Heart left ventricle (tissue), 16 donors: ENCODE measurements at places on chromosomes 12 and 14.

- no peak for DNase-seq
Observed at GRCh38 chr14:59268011-59268410, 79.5 kb downstream of the DAAM1 start.

DNA sequence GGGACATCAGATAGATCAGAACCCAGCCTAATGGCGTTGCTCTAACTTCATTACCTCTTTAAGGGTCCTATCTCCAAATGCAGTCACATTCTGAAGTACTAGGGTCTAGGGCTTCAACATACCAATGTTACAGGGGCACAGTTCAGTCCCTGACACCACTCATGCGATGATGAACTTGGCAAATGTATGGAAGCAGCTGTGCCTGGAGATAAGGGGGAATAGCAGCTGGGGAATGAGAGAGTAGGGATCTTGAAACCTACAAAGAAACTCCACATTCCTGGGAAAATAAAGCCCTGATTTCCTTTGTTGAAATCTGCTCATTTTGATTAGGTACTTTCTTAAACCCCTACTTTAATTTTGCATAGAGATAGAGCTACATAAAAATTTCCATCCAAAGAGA is 20.5 kb upstream of the TMCC3 start:
- no peak for DNase-seq

GRCh38 chr12:11836282-11837151 is 187.0 kb downstream of the ETV6 start:
- peak; percentile 46 for DNase-seq

GRCh38 chr12:1826867-1827705 is 6.7 kb downstream of the LRTM2 start:
- DNase-seq = peak; percentile 44

GRCh38 chr12:76303365-76303764 is 44.9 kb downstream of the BBS10 start:
- DNase-seq = no peak

GRCh38 chr12:123270214-123271000 is 1.2 kb downstream of the CDK2AP1 start:
- DNase-seq = peak; percentile 51

DNA sequence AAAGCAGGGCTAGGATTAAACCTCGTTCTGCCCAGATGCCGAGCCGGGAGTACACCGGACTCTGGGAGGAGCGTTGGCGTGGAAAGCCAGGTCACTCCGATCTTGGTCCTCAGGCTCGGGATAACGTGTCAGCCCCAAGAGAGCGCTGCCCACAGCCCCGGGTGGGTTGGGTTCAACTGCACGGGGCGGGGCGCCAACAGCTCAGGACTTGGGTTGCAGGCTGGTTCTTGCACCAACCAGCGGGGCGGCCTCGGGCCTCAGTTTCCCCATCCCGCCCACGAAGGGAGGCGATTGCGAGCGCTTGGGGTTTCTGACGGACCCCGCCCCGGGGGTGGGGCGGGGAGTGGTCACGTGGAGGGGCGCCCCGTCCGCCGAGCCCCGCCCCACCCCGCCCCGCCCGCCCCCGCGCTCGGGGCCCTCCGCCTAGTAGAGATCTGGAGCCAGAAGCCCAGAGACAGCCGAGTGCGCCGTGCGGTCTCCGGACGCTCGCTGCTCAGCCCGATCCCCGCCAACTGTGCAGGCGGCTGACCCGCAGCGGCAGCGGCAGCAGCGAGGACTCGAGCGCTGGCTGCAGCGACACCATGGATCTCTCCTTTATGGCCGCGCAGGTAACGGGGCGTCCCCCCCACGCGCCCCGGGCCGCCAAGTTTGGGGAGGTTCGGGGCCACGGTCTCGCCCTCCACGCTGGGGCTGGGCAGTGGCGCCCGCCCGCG is at the start of gene C14orf132:
TSS of gene C14orf132 (plus strand) at position 443 of the 713 bp plus-strand sequence. CDS start at position 582, 139 bp downstream.
- DNase-seq = peak; percentile 71

- DNase-seq = no peak
Observed at GRCh38 chr14:63598807-63599206, 42.9 kb downstream of the WDR89 start.

DNA sequence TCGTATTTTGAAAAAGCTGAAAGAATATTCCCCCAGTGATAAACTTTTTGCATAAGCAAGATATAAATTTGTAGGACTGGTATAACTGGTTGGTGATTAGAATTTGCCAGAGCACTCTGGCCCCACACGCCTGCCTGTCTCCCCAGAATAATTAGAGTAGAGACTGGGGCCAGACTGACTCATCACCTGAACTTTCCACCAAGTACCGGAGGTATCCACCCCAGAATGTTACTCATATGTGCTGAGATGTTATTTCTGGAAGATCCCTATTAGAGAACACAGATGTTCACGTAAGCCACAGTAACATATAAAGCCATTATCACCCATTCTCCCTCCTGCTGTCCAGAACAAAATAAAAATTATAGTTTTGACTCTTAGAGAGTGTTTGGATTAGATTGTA is 49.5 kb upstream of the PIWIL1 start:
- no peak for DNase-seq

DNA sequence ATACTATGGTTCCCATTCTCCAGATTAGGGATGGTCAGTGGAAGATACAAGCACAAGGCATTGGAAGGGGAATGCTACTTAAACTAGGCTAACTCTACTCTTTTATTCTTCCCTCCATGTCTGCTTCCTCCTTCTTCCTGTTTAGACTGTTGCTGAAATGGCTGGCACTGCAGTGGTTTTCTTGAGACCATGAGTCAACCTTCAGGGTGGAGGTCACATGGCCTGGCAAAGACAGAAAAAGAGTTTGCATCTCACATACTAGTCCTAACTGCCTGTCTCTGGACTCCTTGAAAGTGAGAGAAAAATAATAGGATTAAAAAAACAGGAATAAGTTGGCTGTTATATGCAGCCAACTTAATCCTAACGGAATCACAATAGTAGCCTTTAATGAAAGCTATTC is 37.0 kb downstream of the ALDH1L2 start:
- no peak for DNase-seq

DNA sequence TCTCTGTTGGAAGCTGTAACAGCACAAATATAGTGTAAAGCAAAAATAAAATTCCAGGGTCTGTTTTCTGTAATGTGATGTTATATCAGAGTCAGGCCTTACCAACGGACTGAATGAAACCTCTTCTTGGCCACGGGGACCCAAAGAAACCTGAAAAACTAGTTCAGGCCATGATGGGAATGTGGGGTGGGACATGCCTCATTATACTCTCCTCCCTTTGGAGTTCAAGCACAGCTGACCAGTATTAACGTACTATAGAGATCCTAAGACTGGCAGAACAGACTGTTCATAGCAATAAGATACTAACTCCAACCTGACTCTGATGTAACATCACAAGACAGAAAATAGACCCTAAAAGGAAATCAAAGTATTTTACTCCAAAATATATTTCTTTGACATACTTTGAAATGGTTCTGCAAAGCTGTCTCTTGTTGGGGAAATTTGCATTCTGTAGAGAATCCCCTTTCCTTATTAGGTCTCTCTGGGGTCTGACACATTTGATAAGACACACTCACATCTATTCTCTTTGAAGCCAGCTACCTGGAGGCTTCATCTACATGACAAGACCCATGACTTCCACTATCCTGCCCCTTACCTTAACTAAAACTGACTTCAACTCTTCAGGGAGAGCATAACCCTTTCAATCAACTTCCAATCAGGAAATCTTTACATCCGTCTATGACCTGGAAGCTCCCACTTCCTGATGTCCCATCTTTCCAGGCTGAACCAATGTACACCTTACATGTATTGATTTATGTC is 444.6 kb downstream of the SOX5 start:
- no peak for DNase-seq

GRCh38 chr12:54375259-54375579 is 9.3 kb downstream of the ZNF385A start:
- DNase-seq = no peak

GRCh38 chr14:87108726-87109125 is 884.3 kb downstream of the GALC start:
- no peak for DNase-seq

GRCh38 chr12:48688836-48689235 is 6.8 kb upstream of the KANSL2 start:
- no peak for DNase-seq

- no peak for DNase-seq
Observed at GRCh38 chr12:110549716-110550115, 33.4 kb downstream of the PPTC7 start.

DNA sequence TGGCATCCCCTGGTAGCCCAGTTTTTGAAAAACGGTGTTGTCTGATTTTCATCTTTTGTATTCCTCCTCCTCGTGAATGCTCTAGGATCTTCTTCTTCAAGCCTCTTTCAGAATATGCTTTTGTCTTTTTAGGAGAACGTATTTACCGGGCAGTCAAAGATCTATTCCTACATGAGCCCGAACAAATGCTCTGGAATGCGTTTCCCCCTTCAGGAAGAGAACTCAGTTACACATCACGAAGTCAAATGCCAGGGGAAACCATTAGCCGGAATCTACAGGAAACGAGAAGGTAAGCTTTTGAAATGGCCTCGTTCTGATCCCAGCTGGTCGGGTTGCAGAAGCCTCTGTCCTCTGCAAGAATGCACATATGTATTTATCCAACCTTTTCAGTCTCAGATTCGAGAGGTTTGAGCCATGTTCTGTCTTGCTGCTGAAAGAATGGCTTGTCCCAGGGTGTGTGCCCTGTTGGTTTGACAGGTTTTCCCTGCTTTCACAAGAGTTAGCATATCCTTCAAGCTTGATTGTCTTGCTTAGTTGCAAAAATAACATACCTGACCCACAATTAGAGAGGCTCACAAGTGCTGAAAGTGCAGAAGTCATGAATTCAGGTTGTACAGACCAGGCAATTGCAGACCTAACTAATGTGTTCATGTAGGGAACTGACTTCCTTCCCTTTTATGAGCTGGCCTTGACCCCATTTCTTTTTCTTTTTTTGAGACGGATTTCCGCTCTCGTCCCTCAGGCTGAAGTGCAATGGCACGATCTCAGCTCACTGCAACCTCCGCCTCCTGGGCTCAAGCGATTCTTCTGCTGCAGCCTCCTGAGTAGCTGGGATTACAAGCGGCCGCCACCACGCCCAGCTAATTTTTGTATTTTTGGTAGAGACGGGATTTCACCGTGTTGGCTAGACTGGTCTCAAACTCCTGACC is 6.8 kb downstream of the KMT5A start:
- no peak for DNase-seq
